HT1080 (cell line): ENCODE measurements at places on chromosomes 7 and 10.

GRCh38 chr10:132370426-132371340 is 26.3 kb upstream of the PWWP2B start:
- no peak for DNase-seq

DNA sequence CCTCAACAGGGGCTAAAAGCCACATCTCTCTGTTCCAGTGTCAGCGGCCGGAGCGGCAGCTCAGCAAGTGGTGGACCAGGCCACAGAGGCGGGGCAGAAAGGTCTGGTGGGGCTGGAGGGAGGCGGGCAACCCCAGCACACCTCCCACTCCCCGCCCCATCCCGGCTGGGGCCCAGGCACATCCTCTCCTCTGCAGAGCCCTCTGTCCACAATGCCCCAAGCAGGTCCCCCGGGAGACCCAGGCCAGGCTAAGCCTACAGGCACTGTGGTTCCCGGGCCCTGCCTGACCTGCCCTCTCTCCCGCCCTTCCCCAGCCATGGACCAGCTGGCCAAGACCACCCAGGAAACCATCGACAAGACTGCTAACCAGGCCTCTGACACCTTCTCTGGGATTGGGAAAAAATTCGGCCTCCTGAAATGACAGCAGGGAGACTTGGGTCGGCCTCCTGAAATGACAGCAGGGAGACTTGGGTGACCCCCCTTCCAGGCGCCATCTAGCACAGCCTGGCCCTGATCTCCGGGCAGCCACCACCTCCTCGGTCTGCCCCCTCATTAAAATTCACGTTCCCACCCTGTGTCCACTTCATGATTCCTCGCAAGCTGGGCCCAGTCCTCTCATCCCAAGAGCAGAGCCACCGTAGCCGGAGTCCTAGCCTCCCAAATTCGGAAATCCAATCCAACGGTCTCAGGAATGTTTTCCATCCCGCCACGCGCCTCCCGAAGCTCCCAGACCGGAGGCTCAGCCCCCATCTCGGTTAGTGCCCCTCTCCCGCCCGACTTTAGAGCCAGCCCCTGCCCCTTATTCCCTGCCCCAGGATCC is 2.1 kb downstream of the ADIRF start:
- peak; percentile 92 for DNase-seq

GRCh38 chr10:133343558-133343957 is 3.6 kb upstream of the PRAP1 start:
- DNase-seq, result peak; percentile 34

GRCh38 chr10:1754506-1755153 is 17.3 kb upstream of the ADARB2 start:
- DNase-seq, result peak; percentile 10

GRCh38 chr10:13808556-13809391 is 222.0 kb downstream of the PRPF18 start:
- no peak for DNase-seq

DNA sequence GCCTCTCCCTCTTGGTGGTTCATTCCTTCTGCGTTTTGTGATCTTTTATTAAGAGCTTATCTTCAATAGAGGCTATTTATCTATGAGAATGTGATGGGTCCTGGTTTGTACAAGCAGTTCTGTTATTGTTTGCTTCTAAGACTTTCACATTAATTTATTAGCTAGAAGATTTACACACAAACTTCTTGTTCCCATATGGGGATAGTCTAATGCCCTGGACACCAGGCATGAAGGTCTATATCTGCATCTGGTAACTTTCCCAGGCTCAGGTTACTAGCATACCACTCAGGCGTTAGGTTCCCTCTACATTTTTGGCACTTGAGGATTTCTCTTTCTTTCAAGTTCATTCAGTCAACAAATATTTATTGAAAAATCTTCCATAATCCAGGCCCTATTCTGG is 7.7 kb downstream of the XPNPEP1 start:
- DNase-seq, result no peak

DNA sequence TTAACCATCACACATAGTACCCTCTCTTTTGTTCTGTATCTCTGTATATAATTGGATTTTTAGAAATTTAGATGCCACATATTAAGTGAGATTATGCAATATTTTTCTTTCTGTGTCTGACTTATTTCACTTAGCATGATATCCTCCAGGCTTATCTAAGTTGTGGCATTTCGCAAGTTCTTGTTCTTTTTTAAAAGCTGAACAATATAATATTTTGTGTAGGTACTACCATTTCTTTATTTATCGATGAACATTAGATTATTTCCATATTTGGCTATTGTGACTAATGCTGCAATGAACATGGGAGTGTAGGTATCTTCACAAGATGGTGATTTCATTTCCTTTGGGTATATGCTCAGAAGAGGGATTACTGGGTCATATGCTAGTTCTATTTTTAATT is 295.0 kb downstream of the SUGCT start:
- no peak for DNase-seq

- no peak for DNase-seq
Measured at GRCh38 chr7:134419085-134419484, 39.8 kb downstream of the AKR1B1 start.

DNA sequence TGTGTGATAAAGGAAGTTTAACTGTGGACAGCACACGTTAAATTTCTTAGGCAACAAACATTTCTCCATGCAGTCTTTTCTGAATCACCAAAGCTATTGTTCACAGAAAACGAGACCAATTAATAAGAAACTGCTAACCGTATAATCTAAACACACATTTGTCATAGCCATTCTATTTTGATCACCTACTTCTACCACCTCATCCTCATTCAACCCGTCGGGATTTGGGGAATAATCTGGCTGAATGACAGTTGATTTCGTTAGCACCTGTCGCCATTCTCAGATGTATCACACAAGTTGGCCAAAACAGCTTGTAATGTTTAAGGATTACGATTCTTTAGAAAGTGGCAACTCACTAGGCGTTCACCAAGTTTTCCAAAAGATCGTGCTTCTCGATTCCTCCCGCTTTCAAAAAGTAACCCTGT is 1.2 kb downstream of the EZH2 start:
- DNase-seq, result peak; percentile 18

DNA sequence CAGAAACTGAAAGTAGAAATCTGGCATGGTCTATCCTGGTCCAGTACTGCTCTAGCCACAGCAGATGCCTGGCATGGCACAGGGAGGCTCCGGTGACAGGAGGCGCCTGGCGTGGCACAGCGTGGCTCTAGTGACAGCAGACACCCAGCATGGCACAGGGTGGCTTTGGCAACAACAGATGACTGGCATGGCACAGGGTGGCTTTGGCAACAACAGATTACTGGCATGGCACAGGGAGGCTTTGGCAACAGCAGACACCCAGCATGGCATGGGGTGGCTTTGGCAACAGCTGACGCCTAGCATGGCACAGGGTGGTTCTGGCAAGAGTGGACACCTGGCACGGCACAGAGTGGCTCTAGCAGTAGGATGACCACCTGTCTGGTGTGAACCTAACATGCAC is 480.5 kb upstream of the FOXK1 start:
- no peak for DNase-seq

GRCh38 chr10:59075576-59075975 is 100.9 kb upstream of the PHYHIPL start:
- DNase-seq, result no peak

GRCh38 chr10:12587451-12587888 is 238.1 kb downstream of the CAMK1D start:
- DNase-seq, result no peak

- DNase-seq, result no peak
Measured at GRCh38 chr10:128422999-128423398, 296.8 kb upstream of the MKI67 start.

DNA sequence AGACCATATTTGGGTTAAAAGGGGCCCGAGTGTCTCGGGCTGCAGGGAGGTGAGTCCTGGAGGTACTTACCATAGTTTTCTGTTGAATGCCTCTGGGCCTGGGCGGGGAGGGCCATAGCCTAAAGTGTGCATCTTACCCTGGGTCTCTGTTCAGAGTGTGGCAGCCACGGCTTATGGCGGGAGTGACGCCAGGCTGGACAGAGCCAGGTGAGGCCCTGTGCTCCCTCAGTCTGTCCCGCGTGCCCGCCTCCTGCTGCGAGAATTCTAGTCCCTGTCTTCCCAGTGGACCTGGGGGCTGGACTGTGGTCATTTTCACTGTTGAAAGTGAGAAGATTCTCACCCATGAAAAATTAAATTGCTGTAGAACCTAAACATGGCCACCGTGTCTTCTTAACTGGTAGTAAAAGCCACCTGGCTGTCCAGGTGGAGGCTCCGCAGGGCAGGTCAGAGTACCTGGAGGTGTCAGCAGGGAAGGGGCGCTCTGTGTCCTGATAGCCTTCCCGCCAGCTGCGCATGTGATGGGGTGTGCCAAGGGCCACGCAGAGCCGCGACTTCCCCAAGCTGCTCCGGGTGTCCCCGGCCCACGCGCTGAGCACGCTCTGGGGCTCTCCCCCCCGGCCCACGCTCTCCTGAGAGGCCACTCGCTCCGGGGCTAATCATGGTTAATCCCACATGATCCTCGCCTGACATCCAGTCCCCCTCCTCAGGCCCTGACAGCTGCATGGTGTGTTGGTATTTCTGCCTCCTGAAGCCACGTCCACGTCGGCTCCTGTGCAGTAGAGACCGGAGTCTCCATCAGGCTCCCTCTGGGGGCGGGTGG is 20.3 kb downstream of the INPP5A start:
- no peak for DNase-seq

- DNase-seq, result no peak
Measured at GRCh38 chr7:33422825-33423645, 293.7 kb downstream of the BBS9 start.

GRCh38 chr10:61410353-61411070 is 42.7 kb downstream of the TMEM26 start:
- no peak for DNase-seq

GRCh38 chr7:117401293-117402002 is 25.8 kb downstream of the ASZ1 start:
- peak; percentile 4 for DNase-seq

- no peak for DNase-seq
Measured at GRCh38 chr10:43310872-43311271, 44.0 kb upstream of the RASGEF1A start.

DNA sequence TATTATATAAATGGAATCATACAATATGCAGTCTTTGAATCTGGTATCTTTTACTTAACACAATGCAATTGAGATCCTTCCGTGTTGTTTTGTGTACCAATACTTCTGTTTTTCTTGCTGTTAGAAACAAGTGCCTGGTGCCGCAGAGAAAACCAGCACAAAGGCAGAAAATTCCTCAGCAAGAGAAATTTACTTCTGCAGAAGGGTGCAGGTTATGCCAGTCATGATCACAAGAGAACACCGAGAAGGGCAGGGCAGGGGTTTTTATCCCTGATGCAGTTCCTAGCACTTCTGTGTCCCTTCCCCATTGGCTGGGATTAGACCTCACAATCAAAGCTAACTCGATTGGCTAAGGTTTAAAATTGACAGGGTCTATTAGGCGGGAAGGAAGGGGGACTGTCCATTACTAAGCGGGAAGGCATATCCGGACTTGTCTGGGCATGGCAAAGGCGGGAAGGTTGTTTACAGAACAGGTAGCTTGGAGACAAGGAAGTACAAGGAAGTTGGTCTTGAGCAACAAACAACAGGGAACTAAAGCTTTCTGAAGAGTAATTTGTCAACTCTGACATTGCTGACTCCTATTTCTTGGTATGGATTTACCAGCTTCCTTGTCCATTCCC is 2.4 kb upstream of the ZNF33B start:
- no peak for DNase-seq

DNA sequence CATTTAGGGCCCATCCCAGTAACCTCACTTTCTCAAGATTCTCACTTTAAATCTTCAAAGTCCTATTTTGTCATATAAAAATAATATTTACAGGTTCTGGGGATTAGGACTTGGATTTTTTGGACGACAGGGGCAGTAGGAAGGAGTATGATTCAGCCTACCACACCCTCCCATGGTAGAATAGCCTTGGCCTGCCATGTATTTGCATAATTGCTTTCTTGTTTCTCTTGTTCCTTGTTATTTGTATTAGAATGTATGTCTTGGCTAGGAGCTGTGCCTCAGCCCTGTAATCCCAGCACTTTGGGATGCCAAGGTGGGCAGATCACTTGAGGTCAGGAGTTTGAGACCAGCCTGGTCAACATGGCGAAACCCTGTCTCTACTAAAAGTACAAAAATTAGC is 92.5 kb downstream of the ELAPOR2 start:
- DNase-seq, result no peak

DNA sequence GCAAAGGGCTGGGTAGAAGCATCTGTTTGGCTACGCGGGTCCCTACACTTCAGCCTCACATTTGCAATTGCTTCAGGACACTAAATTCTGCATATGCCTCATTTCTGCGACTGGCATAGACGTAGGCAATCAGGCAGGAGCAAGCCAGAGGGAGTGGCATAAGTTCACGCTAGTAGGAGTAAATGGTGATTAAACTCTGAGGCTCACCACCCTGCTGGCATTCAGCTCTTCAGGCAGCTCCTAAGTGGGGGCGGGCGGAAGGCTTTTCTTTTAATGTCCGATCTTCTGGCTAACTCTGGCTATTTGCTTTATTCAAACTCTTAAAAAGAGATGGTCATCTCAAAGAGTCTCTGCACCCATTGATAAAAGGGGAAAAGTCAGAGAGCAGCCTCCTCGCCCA is 45.3 kb downstream of the RGS10 start:
- no peak for DNase-seq

DNA sequence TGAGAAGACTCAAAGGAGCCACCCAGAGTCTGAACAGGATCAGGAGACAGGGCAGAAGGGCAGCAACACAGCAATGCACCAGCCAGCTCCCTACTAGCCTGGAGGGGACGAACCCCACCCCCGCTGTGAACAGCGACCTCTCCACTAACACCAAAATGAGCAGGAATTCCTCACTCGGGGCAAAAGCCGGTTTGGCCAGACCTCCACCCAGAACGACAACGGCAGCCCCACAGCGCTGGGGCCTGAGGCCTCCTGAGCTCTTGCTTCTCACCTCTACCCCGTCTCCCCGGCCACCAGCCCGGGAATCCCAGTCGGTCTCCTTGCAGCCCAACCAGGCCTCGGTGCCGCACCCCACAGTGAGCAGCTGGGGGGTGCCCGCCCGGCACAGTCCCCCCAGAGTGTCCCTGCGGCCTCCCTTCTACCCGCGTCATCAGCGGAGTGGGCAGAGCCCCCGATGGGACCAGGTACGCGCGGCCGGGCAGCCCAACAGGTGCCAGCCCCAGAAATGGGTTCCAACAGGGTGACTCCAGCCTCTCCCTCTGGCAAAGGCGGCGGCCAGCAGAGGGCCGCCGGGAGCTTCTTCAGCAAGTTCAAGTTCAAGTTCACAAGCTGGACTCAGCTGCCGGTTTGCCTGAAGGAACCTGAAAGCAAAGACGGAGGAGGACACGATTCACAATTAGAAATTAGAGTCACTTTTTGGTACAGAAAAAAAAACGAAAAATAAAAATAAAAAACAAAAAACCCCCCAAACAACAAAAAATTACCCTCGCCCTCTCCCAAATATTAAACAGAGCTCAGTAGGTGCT is 129.0 kb downstream of the MARCHF5 start:
- no peak for DNase-seq

- DNase-seq, result peak; percentile 51
Measured at GRCh38 chr10:35336084-35336831, at the start of gene CCNY. TSS of gene CCNY (plus strand) at chr10:35336509. CDS start at chr10:35337054, 545 bp downstream.

GRCh38 chr7:45114926-45115325 is 3.4 kb upstream of the TBRG4 start:
- DNase-seq, result no peak

DNA sequence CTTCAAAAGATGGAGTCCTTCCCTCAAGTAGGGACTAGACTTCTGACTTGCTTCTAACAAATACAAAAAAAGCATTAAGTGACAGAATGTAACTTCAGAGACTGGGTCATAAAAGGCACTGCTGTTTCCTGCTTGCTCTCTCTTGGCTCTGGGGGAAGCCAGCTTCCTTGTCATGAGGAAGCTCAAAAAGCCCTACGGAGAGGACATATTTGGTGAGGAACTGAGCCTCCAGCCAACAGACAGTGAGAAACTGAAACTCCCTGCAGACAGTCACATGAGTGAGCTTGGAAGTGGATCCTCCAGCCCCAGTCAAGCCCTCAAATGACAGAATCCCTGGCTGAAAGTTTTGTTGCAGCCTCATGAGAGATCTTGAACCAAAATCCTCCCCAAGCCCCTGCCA is 26.3 kb upstream of the SLC35G1 start:
- DNase-seq, result no peak
